ENCODE measurements at places on chromosomes 5 and 9.
A peak's percentile ranks its signal among the peaks of the same experiment; 100 is the strongest.

DNA sequence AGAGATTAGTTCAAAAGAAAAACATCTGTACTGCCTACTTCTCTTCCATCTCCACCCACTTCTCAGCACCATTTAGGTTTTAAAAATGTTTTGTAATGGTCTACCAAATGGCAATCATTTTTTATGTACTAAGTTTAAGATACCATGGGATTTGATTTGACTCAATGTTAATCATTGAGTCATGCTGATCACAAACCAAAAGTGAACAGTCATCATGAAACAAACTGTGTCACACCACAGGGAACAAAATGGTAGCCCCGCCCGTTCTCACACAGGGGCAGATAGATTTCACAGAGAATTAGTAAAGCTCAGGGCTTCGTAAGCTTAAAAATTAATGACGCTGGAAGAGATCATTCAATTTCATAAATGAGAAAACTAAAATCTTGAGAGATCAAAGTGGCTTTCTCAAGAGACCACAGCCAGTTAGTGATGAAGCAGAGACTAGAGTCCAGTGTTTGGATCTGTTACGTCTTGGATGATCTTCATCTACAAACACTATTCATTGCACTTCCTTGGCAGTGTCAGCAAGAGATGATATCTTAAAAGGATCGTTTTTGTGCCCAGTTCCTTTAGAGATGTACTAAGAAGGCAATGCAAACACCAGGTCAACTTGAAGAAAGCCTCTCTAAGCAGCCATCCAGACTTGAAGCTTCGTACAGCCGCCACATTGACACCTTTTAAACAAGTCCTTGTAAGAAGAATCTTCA lies 33.9 kb upstream of the TRIO start:
- peak; percentile 8 for DNase-seq

- no peak for DNase-seq
Measured at GRCh38 chr5:1297243-1297642, 2.4 kb upstream of the TERT start.

- DNase-seq, result no peak
Measured at GRCh38 chr9:36146651-36147050, 10.1 kb downstream of the GLIPR2 start.

- no peak for DNase-seq
Measured at GRCh38 chr9:20835377-20836286, 151.6 kb downstream of the FOCAD start.

- DNase-seq, result no peak
Measured at GRCh38 chr5:15522187-15522520, 22.2 kb downstream of the FBXL7 start.

GRCh38 chr9:114482593-114482992 lies 22.7 kb downstream of the WHRN start:
- DNase-seq, result no peak

GRCh38 chr5:59547731-59548130 lies 345.8 kb downstream of the PDE4D start:
- DNase-seq, result no peak

DNA sequence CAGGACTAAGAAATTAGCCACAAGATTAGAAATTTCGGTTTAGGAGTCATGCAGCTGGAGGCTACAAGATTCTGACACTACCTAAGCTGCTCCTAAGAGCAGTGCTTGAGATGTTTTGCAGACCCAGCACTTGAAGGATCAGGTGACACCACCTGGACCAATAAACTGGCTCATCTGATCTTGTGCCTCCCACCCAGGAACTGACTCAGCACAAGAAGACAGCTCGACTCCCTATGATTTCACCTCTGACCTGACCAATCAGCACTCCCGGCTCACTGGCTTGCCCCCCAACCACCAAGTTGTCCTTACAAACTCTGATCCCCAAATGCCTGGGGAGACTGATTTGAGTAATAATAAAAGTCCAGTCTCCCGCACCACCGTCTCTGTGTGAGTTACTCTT lies 170.4 kb downstream of the TTC39B start:
- DNase-seq, result no peak

DNA sequence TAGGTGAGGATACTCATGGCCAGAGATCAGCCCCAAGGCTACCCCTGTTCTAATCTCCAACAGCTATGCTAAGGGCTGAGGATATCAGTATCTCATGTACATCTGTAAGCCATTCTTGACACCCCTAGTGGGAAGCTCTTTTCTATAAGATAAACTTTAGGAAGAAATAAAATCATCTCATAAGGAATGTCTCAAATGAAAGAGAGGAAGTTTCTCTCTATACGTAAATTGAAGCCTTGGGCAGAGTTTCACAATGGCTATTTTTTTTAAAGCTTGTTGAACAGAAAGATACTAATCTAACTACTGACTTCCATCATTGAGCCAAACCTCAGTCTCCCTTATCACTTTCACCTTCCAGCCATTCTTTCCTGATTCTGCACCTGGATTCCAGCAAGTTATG lies 405.7 kb downstream of the PRR16 start:
- no peak for DNase-seq

GRCh38 chr5:175478008-175478383 lies 364 bp upstream of the SFXN1 start:
- DNase-seq, result no peak

GRCh38 chr5:89280103-89281037 lies 397.4 kb upstream of the MEF2C start:
- DNase-seq, result no peak

- no peak for DNase-seq
Measured at GRCh38 chr5:139592289-139592688, 31.1 kb downstream of the UBE2D2 start.

DNA sequence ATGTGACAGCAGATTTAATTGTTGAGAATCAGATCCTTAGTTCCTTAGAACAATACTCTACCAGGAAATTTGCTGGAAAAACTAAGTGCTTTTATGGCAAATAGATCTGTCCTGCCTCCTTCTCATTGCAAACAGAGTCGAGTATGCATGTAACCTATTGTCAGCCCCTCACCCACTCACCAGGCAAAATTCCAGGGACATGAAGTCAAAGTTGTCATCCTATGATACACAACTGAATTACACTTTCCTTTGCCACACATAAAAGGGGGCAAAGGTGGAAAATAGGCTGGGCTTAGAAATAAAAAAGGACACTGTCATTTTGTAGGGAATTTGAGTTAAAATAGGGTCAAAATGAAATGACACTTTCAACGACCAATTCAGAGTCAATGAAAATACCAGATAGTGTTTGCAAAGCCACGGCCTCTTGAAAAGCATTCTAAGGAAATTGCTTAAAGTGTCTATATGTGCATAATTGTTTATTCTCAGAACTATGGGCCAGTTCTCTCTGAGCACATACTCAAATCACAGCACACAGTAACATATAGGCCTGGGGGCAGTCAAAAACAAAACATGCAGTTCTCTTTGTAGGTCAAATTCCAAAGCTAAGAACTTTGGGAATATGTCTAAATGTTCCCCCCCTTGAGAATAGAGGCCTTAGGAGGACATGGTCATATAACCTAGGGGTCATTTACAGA lies 452.8 kb downstream of the NFIB start:
- no peak for DNase-seq

DNA sequence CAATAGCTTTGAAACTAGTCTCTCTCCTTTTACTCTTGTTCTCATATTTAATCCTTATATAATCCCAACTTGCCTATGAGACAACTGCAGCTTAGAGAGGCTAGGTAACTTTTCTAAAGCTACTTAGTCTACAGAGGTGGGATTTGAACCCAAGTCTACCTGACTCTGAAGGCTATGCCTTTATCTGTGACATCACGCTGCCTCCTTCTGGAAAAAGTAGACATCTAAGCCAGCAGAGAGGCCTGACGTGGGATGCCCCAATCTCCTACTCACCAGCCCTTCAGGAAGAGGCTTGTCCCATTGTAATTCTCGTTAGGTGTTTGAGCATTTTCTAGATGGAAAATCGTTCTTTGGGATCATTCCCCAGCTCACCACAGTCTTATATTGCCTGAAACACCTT lies 167.5 kb downstream of the HSPA4 start:
- no peak for DNase-seq

DNA sequence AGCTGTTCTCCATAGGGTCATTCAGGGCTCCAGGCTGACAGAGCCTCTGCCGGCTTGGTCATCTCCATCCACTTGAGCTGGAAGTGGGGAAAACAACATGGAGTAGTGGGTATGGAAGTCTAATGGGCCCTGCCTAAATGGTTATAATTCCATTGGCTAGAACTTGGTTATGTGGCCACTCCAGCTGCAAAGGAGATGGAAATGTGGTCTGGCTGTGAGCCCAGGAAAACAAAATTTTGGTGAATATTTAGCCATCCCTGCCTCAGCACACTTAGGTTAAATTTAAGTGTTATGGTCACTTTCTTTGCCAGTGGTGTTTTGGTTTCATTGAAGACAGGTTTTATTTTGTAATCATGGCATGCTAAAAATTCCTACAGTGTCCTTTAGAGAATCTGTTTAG lies 112.3 kb downstream of the SMARCA2 start:
- DNase-seq, result no peak

GRCh38 chr9:27407491-27407890 lies 110.5 kb upstream of the EQTN start:
- no peak for DNase-seq

DNA sequence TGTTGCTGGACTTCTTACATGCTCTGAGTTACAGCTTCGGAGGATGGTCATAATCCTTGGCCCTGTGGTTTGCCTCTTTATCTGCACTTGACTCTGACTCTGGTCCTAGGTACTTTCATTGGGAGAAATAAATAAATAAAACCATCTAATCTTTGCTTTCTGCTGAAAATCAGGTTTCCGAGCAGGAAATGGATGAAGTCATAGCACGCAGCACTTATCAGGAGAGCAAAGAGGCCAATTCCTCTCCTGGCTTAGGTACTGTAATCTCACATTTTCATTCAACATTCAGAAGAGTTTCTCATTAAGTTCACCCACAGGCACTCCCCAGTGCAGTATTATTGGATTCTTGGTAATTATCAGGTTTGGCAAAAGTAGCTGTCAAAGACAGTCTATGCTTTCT lies 104.7 kb downstream of the GOLPH3 start:
- no peak for DNase-seq

DNA sequence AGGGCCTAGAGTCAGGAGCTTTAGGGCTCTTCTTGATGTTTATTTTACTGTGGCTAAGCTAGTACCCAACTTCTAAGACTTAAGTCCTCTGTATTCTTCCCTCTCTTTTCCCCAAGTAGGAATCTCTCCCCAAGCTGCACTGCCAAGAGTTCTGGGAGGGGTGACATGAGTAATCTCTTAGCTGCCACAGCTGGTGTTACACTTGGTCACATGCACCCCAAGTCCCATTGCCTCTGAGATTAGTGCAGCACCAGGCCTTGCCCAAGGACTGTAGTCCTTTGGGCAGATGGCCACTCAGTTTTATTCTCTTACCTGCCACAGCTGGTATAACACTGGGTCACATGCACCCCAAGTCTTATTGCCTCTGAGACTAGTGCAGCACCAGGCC lies 114.7 kb upstream of the RIOK2 start:
- no peak for DNase-seq

DNA sequence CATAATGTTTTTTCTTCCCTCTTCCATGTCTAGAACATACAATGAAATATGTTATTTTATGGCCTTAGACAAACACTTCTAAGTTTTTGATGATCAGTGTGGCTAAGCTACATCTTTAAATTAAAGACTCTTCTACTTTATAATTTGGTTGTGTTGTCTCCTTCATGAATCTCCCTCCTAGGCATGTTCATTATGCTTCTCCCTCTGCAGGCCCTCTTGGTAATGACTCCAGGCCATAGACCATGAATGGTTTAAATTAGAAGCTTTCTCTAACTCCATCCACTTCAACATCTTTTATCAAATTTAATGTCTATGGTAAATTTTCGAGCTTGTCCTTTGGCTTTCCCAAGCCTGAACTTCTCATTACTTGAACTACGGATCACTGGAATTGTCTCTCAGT lies 342.7 kb upstream of the ADAMTS16 start:
- no peak for DNase-seq

- DNase-seq, result no peak
Measured at GRCh38 chr5:143084407-143084806, 314.2 kb downstream of the ARHGAP26 start.

DNA sequence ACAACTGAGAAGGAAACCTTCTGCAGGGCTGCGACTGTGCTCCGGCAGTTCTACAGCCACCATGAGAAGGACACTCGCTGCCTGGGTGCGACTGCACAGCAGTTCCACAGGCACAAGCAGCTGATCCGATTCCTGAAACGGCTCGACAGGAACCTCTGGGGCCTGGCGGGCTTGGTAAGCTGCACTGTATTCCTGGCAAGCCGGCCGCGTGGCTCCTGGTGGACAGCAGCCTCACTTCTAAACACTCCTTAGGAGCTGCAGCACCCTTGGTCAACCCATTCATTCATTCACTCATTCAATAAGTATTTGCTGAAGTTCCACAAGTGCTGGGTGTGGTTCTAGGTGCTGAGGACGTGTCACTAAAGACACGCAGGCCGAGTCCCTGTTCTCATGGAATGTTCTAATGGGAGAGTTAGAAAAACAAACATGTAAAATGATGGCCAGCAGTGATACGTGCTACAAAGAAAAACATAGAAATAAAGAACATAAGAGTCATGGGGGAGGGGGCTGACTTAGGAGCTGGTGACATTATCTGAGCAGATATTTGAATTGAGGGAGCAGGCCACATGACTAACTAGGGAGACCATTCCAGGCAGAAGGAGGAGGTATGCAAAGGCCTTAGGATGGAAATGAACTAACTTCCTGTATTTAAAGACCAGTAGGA lies 6.1 kb downstream of the IL4 start:
- DNase-seq, result no peak

- no peak for DNase-seq
Measured at GRCh38 chr5:74041913-74042312, 415.9 kb downstream of the ARHGEF28 start.

GRCh38 chr9:114958021-114958843 lies 27.8 kb upstream of the TNFSF8 start:
- DNase-seq, result peak; percentile 88

- no peak for DNase-seq
Measured at GRCh38 chr9:35828716-35829083, at the start of gene FAM221B. Gene FAM221B (minus strand): TSS chr9:35828732. CDS start chr9:35826161, 2,571 bp downstream.

DNA sequence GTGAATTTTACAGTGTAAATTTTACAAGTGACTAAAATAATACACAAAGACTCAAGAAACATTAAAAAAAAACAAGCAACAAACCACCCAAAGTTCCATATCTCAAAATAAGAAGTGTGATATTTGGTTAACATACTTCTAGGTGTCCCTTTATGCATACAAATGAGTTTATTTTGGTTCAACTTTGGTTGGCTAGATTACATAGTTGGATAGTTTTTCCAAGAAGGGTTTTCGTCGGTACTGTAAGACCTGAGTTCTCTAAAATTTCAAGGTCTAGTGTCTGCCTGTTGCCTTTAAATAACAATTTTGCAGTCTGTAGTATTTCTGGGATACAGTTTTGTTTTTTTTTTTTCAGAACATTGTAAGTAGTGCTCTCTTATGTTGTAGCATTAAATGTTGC lies 58.8 kb upstream of the JAK2 start:
- DNase-seq, result no peak

DNA sequence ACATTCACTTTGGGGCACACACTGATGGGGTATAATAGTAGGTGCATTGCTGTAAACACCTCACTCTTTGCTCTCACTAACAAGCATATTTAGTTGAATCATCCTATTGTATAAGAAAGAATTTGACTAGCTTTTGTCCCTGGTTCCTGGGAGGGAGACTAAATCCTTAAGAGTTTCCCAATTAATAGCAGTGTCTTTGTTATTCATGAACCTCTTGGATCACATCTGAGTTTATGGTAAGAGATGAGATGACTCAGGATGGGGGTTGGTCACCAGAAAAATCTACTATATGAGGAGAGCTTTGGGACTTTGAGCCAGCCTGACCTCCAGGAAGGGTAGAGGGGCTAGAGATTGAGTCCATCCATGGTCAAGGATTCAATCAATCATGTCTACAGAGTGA lies 56.8 kb downstream of the PUM3 start:
- DNase-seq, result no peak

GRCh38 chr5:160347448-160347847 lies 23.0 kb downstream of the C1QTNF2 start:
- no peak for DNase-seq

All from common myeloid progenitor, CD34-positive (primary cell).